ENCODE measurements at places on chromosomes 16 and 17. TPM values are rescaled to one million over a fixed set of nuclear protein-coding genes. Genes with fewer than 3 reads are reported as not detected.

DNA sequence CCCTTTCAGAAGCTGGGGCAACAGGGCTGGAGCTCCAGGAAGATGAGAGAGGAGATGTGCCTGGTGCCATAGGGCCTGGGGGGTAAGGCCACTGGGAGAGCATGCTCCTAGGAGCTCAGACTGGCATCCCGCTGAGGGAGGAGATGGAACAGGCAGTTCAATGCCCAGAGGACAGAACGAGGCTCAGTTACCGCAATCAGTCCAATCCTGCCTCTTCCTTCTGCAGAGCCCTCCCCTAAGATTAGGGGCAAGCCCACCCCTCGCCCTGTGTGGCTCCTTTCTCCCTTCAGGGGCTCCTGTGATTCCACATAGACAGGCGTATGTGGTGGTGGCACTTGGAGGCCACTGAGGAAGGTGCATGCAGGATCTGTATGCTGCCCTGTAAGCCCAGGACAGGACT, 2.4 kb downstream of the CCDC42 start:
- no peak for DNase-seq

- peak; percentile 12 for DNase-seq
Measured at GRCh38 chr17:67026341-67026740, 18.0 kb upstream of the CACNG1 start.

- DNase-seq, result no peak
Measured at GRCh38 chr17:58082341-58082869, 814 bp upstream of the DYNLL2 start.

DNA sequence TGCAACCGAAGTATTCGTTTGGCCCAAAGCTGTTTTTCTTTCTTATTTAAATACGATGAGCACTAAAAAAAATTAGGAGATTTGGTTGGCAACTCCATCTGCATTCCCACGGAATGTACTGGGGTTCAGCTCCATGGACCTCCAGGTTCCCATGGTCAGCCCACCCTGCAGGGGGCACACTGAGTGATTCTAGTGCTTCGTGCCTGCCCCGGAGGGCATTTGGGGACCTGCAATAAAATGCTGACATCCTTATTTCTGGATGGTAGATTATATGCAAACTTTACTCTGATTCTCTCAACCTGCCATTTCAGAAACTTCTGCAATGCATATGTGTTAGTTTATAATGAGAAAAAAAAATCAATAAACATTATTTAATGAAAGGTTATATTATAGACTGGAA, 339.4 kb downstream of the XYLT1 start:
- no peak for DNase-seq

DNA sequence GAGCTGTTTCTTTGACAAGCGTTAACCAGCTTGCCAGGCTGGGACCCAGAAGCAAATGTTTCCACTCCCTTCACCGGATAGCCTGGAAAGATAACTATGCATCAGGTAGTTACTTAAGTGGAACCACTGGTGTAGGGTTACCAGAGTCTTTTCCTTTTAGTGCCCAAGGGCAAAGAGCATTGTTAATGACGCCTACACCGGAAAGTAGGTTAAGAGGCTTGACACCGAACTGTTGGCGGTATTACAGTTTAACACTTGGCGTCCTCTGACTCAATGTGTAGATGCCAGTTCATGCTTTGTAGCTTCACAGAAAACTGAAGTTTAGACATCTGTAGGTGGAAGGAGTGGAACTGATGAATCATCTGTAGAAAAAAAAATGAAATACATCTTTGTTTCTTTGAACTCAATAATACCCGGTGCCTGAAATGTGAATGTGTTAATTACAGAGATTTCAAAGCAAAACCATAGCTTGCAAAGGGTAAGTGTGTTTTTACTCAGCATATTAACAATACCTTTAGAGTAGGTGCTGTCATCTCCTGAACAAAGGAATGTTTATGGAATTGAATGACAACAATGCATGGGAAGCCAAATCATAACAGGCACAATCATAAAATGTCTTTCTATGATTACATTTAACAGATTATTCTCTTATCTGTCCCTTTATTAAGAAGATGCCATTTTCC, 426.7 kb upstream of the SALL1 start:
- no peak for DNase-seq

DNA sequence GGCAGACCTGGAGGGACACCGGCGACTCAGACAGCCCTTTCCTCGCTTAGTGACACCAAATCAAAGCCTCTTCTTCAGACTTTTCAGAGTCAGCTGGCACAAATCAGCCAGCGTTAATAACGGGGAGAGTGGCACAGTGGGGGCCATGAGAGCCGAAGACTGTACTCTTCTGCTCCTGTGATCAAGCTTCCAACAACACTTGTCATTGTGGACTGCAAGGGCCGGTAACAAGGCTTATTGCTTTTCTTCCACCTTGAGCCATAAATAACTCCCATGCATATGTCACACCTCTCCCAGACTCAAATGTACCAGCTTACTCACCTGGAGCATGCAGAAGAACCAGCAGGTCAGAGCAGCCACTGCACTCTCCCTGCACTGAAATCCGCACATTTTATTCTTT, 12.8 kb downstream of the FLCN start:
- no peak for DNase-seq

- DNase-seq, result no peak
Measured at GRCh38 chr17:56676810-56677209, 83.3 kb downstream of the NOG start.

KRTAP2-3 gene
- 0.57 TPM for total RNA-seq

USP43 gene
- total RNA-seq, result 19.2 TPM

RNF43 gene
- 0.33 TPM for total RNA-seq

All from PC-9 (cell line).